ENCODE measurements at places on chromosomes 12 and 14.

DNA sequence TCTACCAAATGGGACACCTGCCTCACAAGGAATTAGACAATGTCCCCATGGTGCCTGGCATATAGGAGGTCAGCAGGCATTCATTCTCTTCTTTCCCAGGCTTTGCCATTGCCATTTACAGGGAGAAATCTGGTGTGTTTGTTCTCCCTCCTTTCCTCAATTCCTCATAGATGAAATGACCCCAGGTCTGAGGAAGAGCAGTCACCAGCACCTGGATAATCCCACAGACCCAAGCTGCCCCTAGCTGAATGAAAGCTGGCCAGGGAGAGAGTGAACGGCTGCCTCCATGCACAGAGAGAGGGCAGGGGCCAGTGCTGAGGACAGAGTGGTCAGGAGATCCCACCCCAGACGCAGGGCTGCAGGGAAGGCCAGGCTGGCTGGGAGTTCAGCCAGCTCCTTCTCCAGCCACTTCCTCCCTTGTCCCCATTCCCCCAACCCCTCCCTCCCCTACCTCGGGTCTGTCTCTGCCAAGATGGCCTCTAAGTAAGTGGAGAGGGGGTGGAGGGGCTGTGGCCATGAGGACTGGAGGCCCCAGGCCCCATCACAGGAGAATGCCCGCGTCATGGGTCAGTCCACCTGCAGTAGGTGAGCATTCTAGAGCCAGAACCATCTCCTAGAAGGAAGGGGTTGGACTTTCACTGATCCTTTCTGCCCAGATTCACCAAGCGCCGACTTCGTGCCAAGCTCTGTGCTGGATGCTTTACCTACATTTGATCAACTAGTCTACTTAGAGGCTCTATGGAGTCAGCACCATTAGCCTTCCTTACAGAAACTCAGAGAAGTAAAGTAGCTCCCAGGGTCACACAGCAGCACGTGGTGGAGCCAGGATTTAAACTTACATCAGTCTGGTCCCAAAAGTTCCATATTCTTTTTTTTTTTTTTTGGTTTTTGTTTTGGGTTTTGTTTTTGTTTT lies 2.0 kb upstream of the KRT4 start:
- DNase-seq = no peak

DNA sequence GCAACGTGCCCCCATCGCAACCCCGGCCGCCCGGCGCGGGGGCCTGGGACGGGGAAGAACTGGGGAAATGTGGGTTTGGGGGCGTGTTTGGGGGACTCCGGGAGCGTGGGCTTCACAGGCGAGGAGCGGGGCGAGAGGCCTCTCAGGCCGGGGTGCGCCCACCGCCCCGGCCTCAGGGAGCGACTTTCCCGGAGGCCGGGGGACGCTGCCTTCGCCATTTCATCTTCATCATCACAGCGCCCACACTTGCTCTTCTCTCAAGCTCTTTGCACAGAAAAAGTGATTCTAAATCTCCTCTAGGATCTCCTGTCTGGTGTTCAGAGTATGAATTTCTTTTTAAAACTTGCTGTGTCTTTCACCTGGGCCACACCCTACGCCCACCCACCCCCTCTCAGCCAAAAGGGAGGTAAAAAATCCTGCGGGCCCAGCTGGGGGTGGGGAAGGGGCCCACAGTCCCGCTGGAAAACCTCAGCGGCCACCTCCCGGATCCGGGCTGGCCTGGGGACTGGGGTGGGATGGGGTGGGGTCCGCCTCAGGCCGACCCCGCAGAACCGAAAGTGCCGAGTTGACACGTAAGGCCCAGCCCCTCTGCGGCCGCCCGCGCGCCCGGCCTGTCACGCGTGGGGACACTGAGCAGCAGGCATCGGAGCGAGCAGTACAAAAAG lies 7.4 kb downstream of the CDKN1B start:
- peak; percentile 2 for DNase-seq

DNA sequence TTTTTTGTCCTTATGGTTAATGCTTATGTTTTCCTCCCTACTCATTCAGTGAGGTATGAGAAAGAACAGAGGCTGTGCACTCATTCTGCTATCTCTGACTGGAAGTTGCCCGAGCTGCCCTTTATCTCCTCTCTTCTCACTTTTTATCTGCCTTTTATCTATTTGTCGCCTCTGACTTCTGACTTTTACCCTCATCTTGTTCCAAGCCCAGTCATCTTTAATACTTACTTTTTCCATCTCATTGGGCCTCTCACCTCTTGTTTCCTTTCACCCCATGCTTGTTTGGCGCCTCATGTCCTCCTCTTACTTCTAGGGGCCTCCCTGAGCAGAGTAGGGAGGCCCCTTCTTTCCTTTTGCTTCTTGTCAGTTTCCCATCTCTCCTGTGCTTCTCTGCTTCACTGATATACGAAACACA lies 50.7 kb downstream of the DIP2B start:
- no peak for DNase-seq

DNA sequence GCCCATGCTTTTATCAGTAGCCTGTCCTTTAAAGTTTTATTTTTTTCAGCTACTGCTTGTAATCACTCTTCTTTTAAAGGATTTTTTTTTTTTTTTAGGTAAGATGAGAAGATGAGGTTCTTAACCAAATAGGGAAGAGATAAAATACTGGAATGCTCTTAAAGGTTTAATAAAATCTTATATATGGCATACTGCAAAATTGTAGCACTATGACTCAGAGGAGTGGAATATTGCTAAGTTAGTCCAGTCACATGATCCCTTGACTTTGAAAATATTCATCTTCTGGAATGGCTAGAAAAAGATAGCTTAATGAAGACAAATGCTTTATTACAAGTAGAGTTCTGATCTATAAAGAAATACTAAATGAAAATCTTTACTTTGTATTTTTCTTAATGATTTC lies 116.6 kb downstream of the NAV3 start:
- no peak for DNase-seq

DNA sequence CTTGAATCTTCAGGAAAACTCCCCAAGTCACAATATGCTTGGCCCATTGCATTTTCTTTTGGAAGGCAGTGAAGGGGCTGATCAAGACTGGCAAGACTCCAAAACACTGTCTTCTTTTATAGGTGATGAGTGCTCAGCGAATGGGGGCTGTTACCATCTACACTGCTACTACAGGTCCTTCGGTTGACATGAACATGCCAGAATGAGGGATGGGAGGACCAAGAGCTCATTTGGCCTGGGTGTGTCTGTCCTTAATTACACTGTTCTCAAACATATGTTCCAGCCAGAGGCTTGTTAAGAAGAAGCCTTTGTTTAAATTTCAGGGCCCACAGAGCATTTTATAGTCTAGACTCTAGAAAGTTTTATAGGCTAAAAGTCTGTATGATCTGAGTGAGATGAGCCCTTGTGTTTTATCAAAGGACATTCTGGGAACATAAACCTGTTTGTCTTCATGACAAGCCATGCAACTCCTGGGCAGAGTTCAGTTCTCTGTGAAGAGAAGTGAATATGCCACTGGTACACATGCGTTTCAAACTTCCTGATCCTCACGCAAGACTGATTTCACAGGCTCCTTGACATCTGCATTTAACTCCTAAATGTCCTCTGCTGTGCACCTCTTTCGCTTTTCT lies 4.7 kb upstream of the FAM234B start:
- DNase-seq = no peak

DNA sequence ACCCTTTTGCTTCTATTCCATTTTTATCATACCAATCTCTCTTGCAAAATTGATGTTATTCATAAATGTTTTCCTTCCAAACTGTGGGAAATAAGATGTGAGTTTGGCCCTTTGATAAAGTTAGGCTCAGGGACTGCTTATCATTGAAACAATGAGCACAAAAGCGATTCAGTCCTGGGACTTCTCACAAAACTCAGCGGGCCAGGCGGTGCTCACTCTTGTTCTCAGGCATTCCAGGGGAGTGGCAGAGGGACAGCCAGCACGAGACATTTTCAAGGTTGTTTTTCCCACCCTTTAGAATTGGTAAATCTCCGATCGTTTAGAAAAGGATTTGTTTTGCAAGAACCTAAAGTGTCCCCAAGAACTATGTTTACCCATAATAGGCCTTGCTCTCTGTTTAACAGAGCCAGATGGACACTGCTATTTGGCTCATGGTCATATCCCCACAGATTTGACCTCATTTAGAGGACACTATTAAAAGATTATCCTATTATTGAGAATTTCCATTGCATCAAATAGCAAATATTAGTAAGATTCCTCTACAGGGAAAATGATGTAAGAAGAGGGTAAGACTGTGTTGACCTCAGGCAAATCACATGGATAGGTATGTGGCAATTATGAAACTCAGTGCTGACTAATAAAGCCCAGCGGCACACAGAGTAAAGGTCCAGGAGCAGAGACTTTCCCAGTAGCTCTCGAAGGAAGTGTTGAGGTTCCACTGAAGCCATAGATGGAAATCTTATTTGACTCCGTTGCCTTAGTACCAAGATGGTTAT lies 102.7 kb upstream of the USP44 start:
- DNase-seq = peak; percentile 3

DNA sequence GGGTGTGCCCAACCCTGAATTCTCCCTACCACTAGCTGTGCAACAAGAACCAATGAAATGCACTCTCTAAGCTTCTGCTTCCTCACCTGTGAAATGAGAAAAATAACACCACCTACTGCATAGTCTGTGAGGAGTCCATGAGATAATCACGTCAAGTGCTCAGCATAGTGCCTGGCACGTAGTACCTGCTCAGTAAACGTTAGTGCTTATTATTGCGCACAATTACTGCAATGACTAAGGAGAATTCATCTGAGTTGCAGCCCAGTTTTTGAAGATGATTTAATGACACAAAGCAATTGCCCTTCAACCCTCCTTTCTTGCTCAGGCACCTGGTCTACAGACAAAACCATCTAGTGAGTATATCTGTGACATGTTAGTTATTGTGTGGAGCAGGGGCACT lies 8.8 kb downstream of the VDR start:
- DNase-seq = no peak

- no peak for DNase-seq
Observed at GRCh38 chr14:95410838-95411237, 91.1 kb upstream of the CLMN start.

DNA sequence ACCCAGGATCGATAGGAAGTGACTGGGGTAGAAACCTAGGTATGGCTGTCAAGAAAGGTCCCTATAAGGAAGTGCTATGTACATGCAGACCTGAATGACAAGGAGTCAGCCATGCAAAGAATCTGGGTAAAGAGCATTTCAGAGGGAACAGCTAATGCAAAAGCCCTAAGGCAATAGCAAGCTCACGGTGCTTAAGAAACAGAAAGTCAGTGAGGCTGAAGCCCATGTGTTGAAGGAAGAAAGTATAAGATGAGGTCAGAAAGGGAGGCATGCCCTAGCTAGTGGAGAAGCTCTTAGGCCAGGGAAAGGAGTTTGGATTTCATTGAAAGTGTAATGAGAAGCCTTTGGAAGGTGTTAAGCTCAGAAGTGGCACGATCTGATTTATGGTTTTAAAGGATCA lies 6.0 kb upstream of the ADCY6 start:
- DNase-seq = no peak

GRCh38 chr14:73283608-73284379 lies 46.5 kb downstream of the PAPLN start:
- DNase-seq = no peak

DNA sequence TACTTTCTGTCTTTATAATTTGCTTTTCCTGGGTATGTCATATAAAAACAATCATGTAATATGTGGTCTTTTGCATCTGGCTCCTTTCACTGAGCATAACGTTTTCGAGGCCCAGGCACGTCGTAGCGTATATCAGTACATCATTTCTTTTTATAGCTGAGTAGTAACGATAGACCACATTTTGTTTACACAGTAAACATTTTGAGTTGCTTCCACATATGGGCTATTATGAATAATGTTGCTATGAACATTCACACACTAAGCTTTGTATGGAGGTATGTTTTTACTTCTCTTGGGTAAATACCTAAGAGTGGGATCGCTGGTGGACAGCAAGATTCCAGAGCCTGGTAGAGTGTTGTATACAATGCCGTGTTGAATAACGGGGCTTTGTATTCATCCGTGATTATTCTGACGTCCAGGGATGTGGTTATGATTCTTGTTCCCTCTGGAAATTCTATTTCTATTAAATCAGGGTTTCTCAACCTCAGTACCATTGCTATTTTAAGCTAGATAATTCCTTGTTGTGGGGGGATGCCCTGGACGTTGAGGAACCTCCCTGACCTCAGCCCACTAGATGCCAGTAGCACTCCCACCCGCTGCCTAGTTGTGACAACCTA lies 38.9 kb upstream of the CIT start:
- DNase-seq = no peak

DNA sequence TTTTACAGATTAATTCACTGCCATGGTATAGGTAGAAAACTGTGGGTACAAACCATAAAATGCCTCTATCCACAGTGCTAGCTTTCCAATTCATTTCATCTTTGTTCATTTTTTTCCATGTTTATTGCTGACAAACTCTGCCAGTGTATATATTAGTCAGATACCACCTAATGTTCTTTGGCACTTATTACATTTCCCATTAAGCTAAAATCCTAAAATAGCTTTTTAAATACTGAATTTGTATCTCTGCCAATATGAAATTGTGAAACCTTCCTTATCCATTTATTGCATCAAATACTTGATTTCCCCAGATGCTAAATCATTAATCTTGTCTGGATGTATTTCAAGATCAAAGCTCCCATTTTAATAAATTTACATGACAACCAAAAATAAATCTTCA lies 150.1 kb upstream of the FSCB start:
- no peak for DNase-seq

DNA sequence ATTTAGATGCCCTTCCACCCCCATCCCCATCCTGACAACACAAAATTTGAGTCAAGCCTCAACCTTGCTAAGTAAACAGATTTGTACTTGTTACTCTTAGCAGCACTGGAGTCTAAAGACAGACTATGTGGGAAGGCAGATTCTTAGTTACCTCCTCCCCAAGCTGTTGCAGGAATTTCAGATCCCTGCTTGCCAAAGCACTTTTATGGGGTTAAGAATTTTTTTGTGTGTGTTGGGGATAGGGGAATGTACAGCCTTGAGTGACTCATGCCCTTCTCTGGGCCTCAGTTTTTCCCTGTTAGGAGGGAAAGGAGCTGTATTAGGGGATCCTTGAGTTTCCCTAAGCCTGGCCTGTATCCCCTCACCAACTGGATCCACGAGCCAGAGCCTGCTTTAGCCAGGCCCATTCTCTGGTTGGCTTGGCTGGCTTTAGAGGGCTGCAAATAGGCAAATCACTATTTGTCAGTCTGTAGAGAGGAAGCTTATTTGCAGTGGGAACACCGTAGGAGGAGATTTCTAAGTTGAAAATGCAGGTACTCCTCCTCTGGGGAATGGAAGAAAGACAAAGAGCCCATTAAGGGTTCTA lies 27.7 kb upstream of the RNU6-8 start:
- DNase-seq = no peak

GRCh38 chr12:126837697-126838096 lies 1429.3 kb upstream of the TMEM132C start:
- no peak for DNase-seq

GRCh38 chr12:98644433-98644711 lies 216 bp downstream of the IKBIP start:
- DNase-seq = no peak

GRCh38 chr12:38691164-38691563 lies 214.2 kb downstream of the CPNE8 start:
- no peak for DNase-seq

- DNase-seq = no peak
Observed at GRCh38 chr12:120598674-120599463, 17.7 kb upstream of the POP5 start.

GRCh38 chr14:91175291-91176201 lies 61.7 kb downstream of the DGLUCY start:
- no peak for DNase-seq

GRCh38 chr12:24839268-24839791 lies 109.6 kb downstream of the BCAT1 start:
- peak; percentile 70 for DNase-seq
